AG09309 (cell line): ENCODE measurements at places on chromosomes 12 and 14.

DNA sequence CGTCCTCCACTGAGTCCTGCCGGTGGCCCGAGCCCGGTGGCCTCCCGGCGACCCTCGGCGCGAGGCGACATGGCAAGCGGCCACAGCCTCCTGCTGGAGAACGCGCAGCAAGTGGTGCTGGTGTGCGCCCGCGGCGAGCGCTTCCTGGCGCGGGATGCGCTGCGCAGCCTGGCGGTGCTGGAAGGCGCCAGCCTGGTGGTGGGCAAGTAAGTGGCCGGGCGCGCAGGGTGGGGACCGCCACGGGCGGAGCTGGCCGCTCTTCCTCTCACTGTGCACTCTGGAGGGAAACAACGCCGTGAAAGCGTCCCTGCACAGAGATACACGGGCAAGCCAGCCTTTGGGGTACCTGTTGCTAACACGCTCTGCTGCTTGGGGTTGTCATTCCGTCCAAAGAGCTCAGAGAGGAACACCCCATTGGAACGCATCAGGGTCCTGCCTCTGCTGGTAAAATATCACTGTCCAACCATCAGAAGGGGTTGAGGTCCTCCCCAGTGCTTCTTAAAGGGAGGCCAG is at the start of gene AMDHD1:
AMDHD1 (plus strand) TSS at position 2 of the 513 bp plus-strand sequence; CDS start at position 70, 68 bp downstream.
- DNase-seq = no peak

- DNase-seq = no peak
Measured at GRCh38 chr14:75196064-75196463, 19.7 kb upstream of the TMED10 start.

GRCh38 chr14:74563586-74564159 is 48.4 kb downstream of the LTBP2 start:
- no peak for DNase-seq

DNA sequence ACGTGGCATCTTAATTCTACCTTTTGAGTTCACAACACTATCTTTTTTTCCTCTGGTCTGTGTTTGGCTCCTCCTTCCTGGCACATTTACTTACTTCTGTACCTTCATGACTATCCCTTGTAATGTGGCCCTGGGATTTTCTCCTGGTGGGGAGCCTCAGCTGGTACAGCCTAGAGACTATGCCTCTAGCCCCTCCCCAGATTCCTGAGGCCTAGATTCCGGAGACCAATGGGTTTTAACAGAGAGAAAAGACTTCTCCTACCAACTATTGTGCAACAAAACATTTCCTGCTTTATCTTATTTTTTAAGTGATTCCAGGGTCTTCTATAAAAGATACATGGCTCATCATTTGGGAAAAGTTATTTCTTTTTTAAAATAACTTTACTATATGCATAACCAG is 216.2 kb upstream of the KRR1 start:
- DNase-seq = no peak

GRCh38 chr12:56160193-56160763 is 2.1 kb downstream of the MYL6 start:
- DNase-seq = no peak

GRCh38 chr12:95766356-95767019 is 24.1 kb downstream of the NTN4 start:
- DNase-seq = no peak

DNA sequence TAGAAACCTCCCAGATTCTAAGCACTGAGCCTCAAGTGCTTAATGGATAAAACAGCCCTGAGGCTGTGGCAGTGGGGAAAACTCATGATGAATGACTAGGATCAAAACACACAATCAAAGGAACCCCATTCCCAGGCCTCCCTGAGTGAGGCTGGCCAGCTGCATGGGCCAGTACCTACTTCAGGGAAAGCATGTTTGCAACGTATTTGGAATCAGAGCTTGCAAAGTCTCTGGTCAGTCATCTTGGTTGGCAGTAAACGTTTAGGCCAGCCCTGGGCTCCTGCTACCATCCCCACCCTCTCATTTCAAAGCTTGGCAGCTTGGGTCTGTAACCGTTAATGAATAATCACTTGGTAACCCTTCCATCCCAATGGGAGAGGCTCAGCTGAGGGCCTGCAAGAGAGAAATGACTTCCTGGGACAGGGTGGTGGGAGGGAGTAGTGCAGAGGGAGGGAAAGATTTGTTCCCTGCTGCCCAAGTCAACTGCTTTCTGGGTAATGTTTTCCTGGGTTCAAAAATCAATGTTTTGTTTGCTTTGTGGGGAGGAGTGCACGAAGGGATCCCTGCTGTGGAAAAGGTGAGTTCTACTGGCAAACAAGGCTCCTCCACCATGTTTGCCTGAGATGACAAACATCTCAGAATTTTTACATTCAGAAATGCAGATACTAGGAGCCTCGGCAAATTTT is 2.0 kb upstream of the RNASE8 start:
- DNase-seq = no peak

DNA sequence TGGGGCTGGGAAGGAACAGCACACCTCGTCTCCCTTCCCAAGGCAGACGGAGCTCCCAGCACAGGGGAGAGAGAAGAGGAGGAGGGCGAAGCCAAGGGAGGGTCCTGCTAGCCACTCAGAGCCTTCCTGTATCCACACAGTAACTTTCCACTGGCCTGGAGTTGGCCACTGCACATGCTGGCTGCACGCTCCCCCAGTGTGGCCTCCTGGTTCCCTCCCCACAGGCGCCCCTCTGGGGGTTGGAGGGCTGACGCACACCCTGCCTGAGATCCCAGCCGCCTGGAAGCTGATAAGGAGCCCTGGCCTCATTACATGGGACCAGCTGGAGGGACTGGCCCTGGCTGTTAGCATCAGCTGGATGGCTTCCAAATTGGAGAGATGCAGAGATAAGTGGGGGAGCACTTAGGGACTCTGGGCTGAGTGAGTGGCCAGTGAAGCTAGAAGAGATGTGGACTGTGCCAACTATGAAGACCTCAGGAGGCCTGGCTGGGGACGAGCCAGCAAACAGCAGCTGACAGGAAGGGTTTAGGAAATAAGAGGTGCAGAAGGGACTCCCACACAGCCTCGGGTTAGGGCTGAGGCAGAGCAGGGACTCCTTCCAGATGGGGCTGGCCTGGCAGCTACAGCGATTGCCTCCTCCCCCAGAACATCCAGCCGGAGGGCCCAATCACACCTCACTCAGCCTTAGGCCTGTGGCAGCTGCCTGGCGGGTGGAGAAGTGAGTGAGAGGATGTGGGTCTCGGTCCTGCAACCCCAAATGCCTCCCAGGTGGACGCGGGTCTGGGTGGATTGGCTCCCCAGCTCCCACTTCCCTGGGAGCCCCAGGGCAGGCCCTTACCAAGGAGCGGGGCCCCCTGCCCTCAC is 26.3 kb upstream of the BCDIN3D start:
- DNase-seq = peak; percentile 87

DNA sequence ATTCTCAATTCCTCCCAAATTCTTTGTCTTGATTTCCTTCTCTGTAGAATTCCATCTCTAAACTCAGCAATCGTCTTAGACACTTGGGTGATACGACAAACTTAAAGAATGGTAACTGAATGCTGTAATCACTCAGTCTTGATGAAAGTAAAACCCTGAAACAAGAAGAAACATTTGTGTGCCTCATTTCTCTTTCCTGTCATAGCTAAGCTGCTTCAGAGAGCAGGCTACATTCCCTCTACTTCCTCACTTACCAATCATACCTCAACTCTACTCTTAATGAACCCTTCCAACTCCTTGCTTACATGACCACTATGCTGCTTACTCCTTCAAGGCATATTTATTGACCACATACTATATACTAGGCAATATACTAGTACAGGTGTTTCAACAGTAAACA is 8.3 kb downstream of the MAP4K5 start:
- no peak for DNase-seq

DNA sequence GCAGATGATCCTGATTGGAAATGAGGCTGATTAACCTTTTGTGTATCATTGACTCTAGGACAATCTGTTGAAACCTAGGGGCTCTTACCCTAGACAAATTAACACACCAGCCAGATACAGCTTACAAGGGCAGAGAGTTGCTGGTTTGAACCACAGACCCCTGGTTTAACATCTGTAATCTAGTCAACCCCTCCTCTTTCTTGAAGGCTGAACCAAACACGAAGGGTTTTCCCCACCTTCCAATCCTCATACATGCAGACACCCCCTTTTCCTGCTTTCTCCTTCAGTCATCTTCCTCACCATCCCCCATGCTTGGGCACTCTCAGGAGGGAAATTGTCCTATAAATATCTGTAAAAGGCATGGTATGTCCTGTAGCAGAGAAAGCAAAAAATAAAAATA is 126.0 kb upstream of the HIF1A start:
- no peak for DNase-seq

DNA sequence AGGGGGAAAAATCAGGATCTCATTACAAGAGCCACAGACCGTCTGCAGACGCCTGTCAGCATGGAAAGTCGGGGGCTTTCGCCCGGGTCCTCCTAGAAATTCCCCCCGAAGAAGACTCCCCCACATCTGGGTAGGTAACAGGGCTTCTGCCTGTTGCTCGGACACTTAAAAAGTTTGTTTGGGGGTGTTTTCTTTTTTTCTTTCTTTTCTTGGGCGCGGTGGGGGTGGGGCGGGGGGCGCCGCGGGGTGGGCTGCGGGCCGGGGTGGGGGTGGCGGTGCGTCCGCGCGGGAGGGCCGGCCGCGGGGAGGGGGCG is 358 bp downstream of the ELK3 start:
- no peak for DNase-seq

DNA sequence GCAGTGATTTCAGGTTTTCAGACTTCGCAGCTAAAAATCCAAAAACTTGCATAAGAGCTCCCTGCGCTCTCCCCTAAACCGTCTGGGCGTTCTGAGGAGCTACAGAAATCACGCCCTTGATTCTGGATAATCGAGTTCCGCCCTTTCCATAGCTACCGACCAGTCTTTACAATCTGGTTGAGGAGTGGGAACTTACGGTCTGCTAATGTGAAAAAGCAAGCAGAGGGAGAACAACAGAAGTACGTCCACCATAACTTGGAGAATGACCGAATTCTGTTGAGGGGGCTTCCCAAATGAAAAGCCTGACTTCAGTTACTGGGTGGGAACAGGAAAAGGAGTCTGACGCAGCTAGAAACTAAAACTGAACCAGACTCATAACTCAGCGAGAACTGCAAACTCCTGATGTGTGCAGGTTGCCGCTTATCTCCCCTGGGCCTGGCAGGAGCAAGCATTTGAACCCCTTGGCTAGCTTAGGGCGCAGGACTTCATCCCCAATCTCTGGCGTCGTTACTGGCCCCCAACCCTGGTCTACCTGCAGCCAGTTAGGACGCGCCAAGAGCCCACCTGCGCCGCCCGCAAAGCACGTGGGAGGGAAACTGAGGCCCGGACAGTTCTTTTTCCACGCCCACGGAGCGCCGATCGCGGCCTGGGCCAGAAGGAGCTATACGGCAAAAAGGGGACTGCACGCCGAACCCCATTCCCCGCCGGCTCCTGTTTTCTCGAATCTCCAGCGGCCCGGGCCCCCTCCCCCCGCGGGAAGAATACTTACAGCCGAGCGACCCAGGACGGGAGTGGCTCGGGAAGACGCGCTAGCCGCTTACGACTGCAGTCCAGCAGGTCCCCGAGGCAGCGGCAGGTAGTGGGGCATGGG is 838 bp downstream of the LRIG3 start:
- DNase-seq = no peak

- no peak for DNase-seq
Measured at GRCh38 chr14:59190372-59190771, 1.9 kb downstream of the DAAM1 start.

DNA sequence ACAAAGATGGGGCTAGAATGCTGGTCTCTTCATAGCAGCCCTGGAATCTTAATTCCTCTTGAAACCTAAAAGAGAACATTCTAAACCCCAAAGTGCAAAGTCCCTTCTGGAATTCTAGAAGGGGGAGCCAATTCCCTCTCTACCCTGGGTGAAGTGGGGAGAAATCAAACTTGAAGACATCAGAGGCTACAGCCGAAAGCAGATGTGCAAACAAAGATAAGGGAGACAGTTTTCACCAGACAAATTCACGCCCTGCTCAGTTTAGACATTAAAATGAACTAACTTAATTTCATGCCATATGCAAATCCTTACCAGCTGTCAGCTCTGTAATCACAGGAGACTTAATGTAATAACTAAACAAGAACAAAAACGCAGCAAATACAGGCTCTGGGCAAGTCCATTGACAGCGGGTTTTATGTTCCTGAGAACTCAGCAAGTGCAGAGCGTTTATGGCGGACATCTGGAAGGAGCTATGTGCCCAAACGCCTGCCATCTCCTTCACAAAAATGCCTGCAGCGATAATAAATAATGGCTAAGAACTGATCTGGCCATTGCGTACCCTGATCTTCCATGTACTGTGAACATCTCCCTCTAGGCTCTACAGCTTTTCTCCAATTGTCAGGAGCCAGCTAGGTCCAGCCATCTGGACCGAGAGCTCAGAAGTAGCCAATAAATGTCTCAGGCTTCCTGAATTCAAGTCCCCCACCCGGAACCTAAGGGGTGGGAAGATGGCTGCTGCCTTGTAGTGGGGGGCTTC is 19.1 kb upstream of the FICD start:
- DNase-seq = no peak

DNA sequence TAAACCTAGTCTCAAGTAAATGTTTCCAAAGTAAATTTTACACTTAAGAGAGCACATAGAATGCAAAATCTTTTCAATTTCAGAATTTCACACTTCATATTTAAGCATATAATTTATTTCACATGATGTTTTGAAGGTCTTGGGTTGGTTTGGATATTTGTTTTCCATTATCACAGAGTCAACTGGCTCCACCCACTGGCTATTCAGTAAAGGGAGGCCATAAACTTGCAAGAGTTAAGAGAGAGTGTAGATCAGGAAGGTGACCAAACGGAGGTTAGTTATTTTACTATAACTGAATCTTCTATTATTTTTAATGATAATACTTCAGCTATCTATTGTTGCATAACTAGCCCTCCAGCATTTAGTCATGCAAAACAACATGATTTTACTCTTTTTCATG is 6.2 kb upstream of the CPNE8 start:
- DNase-seq = no peak

- peak; percentile 4 for DNase-seq
Measured at GRCh38 chr12:7241404-7242005, 52.0 kb downstream of the PEX5 start.

GRCh38 chr14:87944987-87945604 is 47.9 kb downstream of the GALC start:
- DNase-seq = peak; percentile 18

DNA sequence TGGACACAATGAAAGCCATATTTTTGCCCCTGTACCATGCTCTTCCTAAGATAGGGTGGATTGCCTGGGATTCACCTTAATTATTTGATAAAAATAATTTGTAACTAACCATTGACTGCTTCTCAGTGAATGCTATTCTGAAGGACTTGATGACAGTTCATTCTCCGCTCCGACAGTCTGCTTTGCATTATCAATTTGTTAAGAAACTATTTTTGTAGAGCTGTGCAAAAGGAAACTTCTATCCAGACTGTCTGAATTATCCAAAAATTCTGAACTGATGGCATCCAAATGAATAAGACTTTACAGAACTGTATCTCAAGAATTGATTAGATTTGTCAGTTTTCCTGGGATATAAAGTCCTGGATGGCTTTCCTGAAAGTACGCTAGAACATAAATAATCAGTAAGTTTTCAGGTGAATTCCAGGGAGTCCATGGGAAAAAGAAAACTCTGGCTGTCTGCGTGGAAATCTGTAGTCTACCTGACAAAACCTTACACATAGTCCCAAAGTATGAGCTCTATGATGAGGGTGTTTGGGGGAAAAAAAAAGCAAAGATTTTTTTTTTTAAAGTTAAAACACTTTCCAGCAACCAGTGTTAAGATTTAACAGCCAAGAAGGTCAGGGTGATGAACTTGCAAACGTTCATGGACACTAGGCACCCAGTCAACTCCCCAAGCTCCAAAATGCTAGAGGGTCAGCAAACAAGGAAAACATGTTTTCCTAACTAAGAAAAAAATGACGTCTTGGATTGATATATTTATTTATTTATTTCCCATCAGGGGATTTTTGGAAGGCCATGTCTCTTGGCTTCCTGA is 291.1 kb upstream of the TBX3 start:
- no peak for DNase-seq
